ENCODE measurements at places on chromosomes 1 and 21.

- no peak for DNase-seq
These were observed 5.0 kb upstream of the SLC35A3 start for GRCh38 chr1:99964806-99965205.

DNA sequence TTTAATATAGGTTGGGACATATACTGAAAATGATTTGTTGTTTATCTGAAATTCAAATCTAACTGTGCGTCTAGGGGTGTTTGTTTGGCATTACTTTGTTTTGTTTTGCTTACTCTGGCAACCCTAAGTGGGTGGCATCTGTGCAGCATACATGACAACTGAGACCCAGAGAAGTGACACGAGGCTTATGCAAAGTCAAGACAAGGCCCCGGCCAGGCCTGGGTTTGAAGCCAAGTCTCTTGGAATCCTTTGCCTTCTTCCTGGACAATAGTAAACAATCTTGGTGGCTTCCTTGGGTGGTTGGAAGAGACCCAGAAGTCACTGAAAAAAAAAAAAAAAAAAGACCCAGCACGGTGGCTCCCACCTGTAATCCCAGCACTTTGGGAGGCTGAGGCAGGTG lies 197.6 kb upstream of the TMEM51 start:
- no peak for DNase-seq

- DNase-seq = no peak
These were observed 22.4 kb upstream of the ZFYVE9 start for GRCh38 chr1:52119301-52120079.

DNA sequence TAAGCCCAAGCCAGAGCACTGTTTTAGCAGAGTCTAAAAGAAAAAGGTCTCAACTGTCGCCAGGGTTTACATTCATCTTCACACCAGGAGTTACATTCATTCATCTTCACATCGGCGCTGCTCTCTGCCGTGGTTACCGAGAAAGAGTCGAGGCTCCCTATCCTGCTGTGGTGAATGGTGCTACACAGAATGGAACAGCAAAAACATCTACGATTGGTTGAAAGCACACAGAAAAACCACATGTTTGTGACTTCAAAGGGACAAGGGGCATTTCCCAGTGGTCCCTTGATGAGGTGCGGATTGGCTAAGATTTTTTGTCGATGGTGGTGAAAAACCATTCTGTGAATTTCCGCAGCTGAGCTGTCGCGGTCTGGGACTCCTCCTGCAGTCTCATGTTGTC lies 231.1 kb downstream of the SIPA1L2 start:
- no peak for DNase-seq

DNA sequence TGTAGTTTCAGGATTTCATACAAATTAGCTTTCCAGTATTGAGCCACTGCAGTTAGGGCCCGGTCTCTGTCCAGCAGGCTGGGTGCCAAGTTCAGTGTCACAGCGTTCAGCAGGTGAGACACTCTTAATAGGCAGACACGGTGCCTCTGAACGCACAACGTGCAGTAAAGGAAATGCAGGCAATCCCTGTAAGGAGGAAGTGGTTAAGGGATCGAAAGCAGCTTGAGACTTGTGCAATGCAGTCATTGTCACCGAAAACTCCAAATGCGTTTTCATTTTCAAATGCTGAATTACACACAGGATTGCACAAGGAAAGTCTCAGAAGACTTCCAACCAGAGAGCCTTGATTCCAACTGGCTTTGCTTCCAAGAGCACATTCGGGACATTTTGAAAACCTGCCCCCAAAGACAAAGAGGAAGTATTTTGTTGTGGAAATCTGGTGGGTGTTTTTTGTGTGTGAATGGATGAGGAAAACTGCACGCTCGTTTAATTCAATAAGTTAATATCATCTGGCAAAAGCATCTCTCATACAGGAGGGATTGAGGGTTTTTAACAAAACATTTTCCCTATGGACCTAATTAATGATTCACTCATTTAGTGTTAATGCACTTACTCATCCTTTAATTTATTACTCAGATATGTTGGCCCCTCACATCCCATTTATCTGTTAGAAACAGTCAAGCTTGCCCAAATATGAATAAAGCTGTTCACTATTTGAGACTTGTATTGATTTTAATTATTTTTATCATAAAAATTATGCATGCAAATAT lies 61.6 kb downstream of the PTGS2 start:
- peak; percentile 56 for DNase-seq

DNA sequence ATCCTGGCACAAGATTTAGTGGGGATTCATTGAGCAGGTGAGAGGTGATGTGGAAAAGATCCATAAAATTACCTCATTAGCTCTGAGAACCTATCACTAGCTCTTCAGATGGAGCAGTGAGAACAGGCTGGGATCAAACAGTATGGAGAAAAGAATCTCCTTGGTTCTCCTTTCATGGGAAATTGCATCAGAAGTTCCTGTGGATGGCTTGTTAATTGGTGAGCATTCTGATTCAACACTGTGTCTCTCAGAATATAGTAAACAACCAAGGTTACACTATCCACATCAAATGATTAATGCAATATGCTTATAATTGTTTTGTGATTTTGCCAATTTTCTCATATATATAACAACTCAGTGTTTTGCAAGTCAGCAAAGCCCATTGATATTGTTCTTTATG lies 8.3 kb upstream of the CD55 start:
- no peak for DNase-seq

- DNase-seq = no peak
These were observed at the start of gene BMP8A for GRCh38 chr1:39491146-39491921. Gene BMP8A (plus strand): TSS chr1:39491636. CDS start chr1:39491992, 356 bp downstream.

- no peak for DNase-seq
These were observed 203.1 kb upstream of the GALNT2 start for GRCh38 chr1:229863651-229864545.

- DNase-seq = no peak
These were observed 34.6 kb upstream of the APOBEC4 start for GRCh38 chr1:183687546-183688304.

GRCh38 chr21:35833388-35833787 lies 226.9 kb downstream of the SETD4 start:
- DNase-seq = no peak

DNA sequence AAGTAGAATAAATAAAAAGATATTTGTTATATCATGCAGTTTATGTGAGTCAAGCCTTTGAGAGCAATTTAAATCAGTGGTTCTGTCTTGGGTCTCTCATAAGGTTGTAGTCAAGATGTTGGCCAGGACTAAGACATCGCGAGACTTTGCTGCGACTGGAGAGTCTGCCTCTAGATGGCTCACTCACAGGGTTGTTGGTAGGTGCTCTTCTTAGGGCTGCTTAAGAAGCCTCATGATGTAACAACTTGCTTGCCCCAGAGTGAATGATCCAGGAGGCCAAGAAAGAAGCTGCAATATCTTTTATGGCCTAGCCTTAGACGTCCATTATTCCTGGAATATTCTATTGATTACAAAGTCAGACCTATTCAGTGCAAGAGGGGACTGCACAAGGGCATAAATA lies 73.1 kb upstream of the CACHD1 start:
- DNase-seq = no peak

- DNase-seq = no peak
These were observed 89.5 kb downstream of the XCL2 start for GRCh38 chr1:168454211-168454815.

All from muscle of arm (tissue), 14 donors.